ENCODE measurements at places on chromosomes 5 and 9.

- DNase-seq, result no peak
These were observed 16.8 kb downstream of the ANXA1 start for GRCh38 chr9:73168298-73168934.

GRCh38 chr5:107894361-107894760 is 223.6 kb upstream of the EFNA5 start:
- DNase-seq, result no peak

- DNase-seq, result no peak
These were observed 86.2 kb upstream of the DHFR start for GRCh38 chr5:80740999-80741398.

DNA sequence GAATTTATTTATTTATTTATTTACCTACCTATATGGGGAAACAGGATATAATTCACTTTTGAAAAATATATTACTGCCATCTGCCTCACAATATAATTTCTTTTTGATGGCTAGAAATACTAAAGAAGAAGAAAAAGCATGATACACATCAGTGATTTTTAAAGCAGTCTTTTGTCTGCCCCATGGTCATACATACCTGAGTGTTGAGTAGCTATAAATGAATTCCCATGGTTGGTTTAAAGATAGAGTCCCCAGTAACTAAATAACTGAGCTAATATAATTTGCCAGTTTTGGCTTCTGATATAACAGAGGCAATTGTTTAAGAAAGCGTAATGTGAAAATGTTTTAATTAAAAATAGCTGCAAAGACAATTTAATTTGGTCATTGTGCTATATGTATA is 447.8 kb downstream of the PDE4D start:
- no peak for DNase-seq

GRCh38 chr5:40577718-40578117 is 102.0 kb upstream of the PTGER4 start:
- DNase-seq, result no peak

DNA sequence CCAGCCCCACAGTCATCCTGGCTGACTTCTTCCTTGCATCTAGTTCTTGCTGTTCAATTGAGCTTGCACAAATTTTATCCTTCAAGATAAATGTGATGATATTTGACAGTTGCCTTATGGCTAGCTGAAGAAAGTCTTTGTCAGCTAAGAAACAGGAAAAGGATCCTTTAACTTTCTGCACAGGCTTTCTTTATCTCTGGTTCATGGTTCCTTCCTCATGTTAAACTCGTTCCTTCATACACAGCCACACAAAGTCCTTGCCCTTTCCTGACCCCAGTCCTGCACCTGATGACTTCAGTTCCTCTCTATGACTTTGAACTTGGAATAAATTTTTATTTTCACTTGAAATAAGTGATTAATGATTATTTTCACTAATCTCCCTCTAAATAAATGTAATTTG is 132.5 kb upstream of the PRSS3 start:
- DNase-seq, result no peak

DNA sequence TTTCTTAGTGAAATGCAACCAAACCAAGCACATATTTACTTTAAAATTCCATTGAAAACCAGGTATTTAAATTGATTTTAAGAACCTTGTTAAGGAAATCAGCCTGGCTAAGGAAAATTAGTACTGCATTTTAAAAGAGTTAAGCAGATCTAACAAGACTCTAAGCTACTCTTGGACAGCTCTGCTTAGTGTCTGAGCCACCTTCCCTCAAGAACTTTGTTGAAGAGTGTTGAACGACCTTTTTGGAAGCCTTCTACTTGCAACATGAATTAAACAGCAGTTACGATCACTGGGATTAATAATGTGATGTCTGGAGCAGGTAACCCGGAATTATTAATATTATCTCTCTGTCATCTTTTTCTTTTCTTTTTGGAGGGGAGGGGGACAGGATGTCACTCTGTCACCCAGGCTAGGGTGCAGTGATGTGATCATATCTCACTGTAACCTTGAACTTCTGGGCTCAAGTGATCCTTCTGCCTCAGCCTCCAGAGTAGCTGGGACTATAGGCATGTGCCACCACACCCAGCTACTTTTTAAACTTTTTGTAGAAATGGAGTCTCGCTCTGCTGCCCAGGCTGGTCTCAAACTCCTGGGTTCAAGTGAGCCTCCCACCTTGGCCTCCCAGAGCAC is 74.7 kb downstream of the ANKRD55 start:
- no peak for DNase-seq

- no peak for DNase-seq
These were observed 23.3 kb downstream of the SAR1B start for GRCh38 chr5:134609232-134609851.

DNA sequence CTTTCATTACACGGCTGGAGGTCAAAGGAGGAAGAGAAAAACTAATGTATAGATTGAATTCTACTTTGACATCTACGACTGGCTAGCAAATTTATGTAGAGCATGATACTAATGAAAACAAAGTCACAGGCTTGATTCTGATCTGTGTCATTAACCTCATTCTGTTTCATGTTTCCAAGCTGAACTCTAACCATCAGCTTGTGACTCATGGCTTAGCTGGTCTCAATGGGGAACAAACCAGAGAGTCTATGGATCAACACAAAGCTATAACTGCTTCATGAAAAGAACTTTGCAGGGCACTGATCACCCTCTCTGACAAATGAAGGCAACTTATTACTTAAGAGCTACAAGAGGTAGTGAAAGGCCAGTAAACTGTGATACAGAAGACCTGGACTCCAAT is 23.6 kb upstream of the PDE4D start:
- DNase-seq, result no peak
